ENCODE measurements at places on chromosomes 12 and 14.

DNA sequence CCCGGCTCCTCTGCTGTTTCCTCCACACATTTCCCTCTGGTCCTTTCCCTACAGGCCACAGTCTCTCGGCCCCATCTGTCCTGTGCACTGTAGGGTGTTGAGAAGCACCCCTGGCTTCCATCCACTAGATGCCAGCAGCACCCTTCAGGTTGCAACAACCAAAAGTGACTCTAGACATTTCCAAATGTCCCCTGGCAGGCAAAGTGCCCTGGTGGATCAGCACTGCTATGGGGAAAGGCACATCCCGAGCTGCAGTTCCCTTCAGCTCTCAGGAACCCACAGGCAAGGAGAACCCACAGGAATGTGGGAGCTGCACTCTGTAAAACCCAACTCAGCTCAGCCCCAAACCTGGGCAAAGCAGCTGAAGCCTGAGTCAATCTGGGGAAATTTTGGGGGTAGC, 77.0 kb downstream of the RBM19 start:
- no peak for DNase-seq

DNA sequence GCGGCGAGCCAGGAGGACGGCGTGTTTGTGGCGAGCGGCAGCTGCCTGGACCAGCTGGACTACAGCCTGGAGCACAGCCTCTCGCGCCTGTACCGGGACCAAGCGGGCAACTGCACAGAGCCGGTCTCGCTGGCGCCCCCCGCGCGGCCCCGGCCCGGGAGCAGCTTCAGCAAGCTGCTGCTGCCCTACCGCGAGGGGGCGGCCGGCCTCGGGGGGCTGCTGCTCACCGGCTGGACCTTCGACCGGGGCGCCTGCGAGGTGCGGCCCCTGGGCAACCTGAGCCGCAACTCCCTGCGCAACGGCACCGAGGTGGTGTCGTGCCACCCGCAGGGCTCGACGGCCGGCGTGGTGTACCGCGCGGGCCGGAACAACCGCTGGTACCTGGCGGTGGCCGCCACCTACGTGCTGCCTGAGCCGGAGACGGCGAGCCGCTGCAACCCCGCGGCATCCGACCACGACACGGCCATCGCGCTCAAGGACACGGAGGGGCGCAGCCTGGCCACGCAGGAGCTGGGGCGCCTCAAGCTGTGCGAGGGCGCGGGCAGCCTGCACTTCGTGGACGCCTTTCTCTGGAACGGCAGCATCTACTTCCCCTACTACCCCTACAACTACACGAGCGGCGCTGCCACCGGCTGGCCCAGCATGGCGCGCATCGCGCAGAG, 873 bp downstream of the PLXNC1 start:
- DNase-seq: no peak

DNA sequence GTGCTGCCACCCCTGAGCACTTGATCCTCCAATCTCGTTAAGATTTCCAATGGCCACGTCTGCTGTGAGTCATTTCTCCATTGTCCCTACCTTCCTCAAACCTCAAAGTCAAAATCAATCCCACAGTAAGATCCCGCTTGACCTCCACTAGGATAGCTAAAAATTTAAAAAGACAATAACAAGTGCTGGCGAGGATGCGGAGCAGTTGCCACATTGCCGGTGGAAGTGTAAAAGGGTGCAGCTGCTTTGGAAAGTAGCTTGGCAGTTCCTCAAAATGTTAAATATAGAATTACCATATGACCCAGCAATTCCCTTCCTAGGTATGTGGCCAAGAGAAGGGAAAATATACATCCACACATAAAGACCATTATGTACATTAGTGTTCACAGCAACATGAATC, 9.5 kb upstream of the BCL7A start:
- no peak for DNase-seq

- DNase-seq: no peak
Measured at GRCh38 chr12:76311796-76312195, 36.4 kb downstream of the BBS10 start.

GRCh38 chr14:76984787-76985375, 43.6 kb downstream of the IRF2BPL start:
- no peak for DNase-seq

GRCh38 chr12:123026094-123026853, 45.8 kb downstream of the ARL6IP4 start:
- no peak for DNase-seq

DNA sequence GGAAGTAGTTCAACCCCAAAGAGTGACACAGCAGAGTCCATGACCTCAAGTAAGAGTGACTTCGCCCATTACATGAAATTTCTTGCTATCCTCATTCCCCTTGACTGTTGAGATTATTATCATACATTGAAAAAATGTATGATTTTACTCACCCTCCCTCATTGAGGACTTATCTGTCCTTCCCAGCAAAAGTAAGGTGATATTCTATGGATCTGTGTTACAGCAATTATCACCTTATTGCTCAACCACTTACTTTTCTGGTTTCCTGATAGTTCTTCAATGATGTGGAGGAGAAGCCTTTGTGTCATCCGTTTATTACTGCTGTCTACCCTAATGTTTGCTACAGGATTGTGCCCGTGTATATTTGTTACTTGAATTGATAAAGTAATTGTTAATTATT, 306.2 kb downstream of the TRHDE start:
- no peak for DNase-seq

- DNase-seq: no peak
Measured at GRCh38 chr12:93468008-93468371, 676 bp downstream of the MRPL42 start.

GRCh38 chr12:94186278-94187241, 38.2 kb downstream of the PLXNC1 start:
- no peak for DNase-seq

DNA sequence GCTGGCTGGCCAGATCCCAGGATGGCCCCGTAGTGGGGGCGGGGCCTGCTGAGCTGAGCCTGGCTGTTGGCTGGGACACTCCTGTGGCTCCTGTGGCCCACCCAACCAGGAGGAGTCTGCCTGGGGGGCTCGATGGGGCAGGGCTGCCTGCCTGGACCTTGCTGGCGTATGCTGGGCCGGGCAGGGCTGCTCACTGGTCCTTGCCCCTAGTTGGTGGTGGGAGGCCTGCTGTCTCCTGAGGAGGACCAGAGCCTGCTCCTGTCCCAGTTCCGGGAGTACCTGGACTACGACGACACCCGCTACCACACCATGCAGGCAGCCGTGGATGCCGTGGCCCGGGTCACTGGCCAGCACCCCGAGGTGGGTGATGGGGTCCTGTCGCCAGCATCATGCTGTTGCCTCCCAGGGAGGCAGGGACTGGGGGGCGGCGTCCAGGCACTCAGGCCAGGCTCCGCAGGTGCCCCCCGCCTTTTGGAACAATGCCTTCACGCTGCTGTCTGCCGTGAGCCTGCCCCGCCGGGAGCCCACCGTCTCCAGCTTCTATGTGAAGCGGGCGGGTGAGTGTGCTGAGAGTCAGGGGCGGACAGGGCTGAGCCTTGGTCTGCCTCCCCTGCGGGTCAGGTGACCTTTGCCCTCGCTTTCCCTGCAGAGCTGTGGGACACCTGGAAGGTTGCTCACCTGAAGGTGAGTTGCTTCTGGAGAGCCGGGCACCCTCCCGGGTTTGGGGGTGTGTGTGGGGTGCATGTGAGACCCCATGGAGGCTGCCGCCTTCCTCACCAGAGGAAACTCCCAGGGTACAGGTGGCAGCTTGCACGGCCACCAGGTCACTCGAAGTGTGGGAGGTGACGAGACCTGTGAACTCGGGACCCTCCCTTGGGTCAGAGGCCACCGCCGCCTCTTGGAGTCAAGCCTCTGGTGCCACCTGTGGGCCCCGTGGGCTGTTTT, 3.4 kb downstream of the NOC4L start:
- DNase-seq: no peak

GRCh38 chr12:95634622-95635621, 83.6 kb upstream of the USP44 start:
- no peak for DNase-seq

- DNase-seq: no peak
Measured at GRCh38 chr14:28001002-28001401, 765.6 kb upstream of the FOXG1 start.

DNA sequence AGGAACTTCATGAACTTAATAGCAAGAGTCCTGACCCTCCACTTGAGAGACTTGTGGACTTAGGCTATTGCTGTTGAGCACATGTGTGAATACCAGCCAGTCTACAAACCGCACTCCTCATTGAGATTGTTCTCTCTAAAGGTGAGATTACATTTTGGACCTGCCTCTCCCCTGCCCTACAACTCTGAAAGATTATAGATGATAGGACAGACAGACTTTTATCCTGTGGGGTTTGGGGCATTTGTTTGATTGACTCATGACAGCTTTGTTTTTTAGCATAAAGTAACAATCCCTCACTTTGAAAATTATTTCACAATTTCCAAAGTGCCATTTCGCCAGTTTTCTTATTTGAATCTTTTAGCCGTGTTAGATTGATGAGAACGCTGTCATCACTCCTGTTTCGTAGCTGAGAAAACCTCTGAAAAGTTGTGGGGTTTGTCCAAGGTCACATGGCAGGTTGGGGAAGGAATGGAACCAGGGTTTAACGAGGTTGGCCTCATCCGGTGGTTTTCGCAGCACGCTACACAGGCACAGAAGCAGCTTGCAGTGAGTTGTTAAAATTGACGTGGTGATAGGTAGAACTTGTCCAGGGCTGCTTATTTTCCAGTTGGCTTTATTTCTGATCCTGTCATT, 836 bp downstream of the EVL start:
- peak; percentile 65 for DNase-seq

GRCh38 chr12:62586850-62587249, 120.2 kb downstream of the MON2 start:
- DNase-seq: no peak

DNA sequence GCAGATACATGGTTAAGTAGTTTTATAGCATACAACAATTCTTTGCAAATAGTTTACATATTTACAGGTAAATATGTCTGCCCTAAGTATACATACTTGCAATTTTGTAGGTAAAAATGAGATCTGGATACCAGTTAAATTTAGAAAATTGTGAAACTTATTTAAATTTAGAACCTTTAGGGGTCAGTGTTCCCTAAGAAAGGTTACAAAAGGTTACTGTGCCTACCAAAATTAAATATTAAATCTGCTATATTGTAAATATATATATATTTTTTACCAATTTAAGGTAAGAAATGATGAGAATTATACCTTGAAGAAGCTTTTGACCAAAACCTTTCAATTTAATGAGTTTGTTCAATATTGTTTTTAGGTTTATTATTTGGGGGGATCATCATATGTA, 54.0 kb downstream of the MIPOL1 start:
- DNase-seq: no peak

GRCh38 chr14:69719501-69719951, 47.4 kb upstream of the SRSF5 start:
- no peak for DNase-seq

DNA sequence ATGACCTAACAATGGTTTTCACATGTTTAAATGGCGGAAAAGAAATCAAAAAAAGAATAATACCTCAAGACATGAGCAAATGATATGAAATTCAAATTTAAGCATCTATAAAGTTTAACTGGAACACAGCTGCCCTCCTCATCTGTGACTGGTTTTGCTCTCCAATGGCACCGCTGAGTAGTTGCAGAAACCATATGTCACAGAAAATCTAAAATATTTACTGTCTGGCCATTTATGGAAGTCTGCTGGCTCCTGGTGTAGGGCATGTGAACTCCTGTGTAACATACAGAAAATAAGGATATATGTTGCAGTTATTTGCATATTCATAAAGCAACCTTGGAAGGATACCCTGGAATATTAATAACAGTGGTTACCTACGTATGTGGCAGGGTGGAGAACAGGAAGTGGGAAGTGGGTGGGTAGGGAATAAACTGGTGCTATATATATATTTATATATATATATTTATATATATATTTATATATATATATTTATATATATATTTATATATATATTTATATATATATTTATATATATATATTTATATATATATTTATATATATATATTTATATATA, 48.4 kb downstream of the LTBP2 start:
- no peak for DNase-seq

DNA sequence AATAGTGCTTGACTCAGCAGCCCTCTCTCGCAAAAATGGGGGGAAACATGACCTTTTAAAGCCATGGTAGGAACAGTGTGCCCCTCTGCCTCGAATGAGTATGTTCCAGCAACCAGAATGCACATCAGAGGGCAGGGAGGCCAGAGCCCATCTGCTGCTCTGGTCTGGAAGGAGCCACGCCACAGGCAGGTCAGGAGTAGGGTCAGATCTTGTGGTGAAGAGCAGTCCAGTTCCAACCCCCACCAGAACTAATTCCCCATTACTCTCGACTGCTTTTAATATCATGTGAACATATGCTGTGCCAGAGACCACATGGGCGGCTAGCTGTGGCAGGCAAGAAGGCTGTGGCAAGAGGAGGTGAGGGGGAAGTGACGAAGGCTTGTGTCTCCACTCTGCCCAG, 34.6 kb upstream of the TMX1 start:
- DNase-seq: no peak

- DNase-seq: no peak
Measured at GRCh38 chr12:121980191-121980891, 41.3 kb upstream of the BCL7A start.

DNA sequence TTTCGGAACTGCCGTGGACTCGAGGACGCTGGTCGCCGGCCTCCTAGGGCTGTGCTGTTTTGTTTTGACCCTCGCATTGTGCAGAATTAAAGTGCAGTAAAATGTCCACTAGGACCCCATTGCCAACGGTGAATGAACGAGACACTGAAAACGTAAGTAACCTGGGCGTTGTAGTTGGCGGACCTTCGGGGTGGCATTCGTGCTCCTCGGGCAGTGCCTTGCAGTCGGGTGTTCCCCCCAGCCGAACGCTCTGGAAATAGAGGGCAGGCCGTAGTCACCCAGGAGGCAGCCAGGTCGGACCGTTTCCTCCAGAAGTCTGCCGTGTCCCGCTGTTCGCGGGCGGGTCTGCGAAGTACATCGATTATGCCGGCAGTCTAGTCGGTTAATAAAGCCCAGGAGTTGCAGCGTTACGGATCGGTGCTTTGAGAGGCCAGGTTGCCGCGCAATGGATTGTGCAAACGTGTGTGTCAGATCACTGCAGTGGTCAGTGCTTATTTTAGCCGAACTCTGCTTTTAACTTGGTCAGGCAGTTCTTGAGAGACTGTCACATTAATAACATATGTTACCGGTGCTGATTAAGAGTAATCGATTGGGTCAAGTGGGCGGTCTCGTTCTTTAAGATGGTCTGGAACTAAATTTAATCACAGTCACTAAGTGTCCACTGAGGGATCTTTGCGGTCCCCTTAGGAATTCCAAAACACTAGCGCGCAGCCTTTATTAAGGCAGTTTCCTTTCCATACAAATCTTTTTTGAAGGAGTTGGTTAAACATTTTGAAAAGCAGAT, 906 bp downstream of the MARK3 start:
- DNase-seq: no peak
